Breast epithelium (tissue), 4 donors: ENCODE measurements at places on chromosomes 4 and X. TPM values are rescaled to one million over a fixed set of nuclear protein-coding genes. Genes with fewer than 3 reads are reported as not detected.

The MAGEB5 gene
- total RNA-seq = not detected

The TSC22D3 gene
- total RNA-seq = 681 TPM

The EDA gene
- 6.7 TPM for total RNA-seq

GRCh38 chr4:189374176-189374575 lies 566.5 kb upstream of the FRG1 start:
- no peak overlapping the region for H3K4me3 ChIP-seq
- no peaks in the 10 kb centered on the region for H3K4me1 ChIP-seq
- no peak overlapping the region for H3K27ac ChIP-seq
- H3K27me3 ChIP-seq = peaks cover 3% of the 10 kb centered on the region
- DNase-seq = no peak

GRCh38 chr4:99221980-99222379 lies 2.9 kb upstream of the ADH6 start:
- no peaks in the 10 kb centered on the region for H3K27me3 ChIP-seq
- no peak overlapping the region for H3K4me3 ChIP-seq
- no peak for DNase-seq

GRCh38 chrX:87572901-87573300 lies 55.3 kb downstream of the KLHL4 start:
- no peak for DNase-seq
- H3K36me3 ChIP-seq = no peaks in the 10 kb centered on the region
- H3K4me3 ChIP-seq = no peak overlapping the region
- H3K27ac ChIP-seq = no peak overlapping the region
- H3K27me3 ChIP-seq = peaks cover 7% of the 10 kb centered on the region

GRCh38 chr4:109462297-109462696 lies 28.7 kb downstream of the SEC24B start:
- H3K4me1 ChIP-seq = no peaks in the 10 kb centered on the region
- H3K27ac ChIP-seq = no peak overlapping the region
- DNase-seq = no peak
- no peaks in the 10 kb centered on the region for H3K27me3 ChIP-seq
